Astrocyte of the cerebellum (primary cell): ENCODE measurements at places on chromosomes 12 and 14.

GRCh38 chr14:31465111-31465510 is 7.8 kb upstream of the DTD2 start:
- DNase-seq = no peak

- DNase-seq = no peak
These were observed 353.9 kb downstream of the PCNX1 start for GRCh38 chr14:71261206-71261605.

DNA sequence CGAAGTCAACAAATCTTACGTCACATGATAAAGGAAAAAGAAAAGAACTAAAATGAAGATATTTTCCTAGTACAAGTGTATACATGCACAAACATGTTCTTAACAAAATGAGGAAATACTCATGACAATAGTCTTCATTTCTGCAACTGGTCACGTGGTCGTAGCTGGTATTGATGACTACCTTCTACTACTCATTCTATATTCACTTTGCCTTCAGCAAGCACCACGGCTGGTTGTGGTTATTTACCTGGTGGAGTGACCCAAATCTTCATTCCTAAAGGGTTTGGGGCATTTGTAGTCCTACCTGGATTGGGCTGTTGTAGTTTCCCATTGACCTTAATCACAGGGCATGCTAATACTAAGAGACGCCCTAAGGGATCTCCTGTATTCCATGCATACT is 51.2 kb downstream of the FIGNL2 start:
- DNase-seq = no peak

DNA sequence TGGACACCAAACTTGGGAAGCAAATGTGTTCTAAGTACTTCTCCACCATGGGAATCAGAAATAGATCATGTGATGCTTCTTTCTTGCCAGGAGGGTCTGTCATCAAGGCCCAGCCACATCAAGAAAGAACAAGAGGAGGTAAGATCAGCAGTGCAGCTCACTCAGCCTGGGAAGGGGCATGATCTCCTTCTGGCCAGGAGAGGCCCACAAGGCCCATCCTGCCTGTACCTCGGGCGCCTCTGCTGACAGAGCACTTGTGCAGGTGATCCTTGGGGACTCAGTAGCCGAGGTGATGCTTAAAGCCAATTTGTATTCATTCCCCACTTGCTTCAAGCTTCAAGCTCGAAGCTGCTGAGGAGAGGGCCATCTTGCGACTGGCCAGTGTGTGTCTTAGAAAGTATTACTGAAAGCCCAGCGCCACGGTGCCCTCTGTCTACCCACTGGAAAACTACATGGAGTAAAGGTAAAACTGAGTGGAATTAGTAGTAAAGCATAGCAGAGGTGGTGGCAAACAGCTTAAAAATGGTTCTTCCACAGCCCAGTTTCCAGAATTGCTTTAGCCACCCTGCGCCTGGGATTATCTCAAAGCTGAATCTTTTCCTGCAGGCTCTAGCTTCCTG is 26.2 kb downstream of the RTRAF start:
- DNase-seq = no peak

DNA sequence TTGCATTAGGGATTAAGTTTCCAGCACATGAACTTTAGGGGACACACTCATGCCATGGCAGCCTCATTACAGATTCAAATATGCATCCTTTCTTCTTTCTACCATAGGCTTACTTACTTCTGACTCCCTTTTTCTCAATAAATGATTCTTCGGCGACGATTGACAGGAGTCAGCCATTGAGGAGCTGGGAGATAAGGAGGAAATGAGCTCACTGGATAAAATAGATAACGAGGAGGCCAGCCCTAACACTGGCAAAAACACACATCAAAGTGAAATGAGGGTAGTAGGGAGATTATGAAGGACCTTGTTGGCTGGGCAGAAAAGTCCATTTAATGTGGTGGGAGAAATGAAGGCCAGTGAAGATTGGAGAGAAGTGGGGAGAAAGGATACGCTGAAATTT is 172.2 kb downstream of the SLC41A2 start:
- no peak for DNase-seq

DNA sequence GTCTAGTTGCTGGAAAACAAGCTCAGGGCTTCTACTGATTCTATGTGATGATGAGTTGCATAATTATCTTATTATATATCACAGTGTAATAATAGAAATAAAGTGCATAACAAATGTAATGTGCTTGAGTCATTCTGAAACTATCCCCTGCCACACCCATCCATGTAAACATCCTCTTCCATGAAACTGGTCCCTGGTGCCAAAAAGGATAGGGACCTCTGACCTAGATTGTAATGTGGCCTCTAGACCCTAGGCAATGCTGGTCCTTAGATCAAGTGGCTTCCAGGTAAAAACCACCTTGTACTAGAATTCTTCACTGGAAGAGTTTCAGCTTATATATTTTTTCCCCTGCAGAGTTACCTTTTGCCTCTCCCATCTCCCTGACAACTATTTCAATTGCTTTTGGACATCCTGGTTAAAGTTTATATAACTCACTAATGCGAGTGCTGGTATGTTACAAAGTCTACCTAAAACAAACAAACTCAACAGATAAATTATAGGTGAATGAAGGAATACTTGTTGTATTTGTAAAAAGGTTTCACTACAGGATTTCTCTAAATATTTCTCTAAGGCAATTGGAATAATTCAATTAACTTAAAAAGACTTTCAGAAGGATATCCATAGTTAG is 462.5 kb downstream of the NAV3 start:
- DNase-seq = no peak

GRCh38 chr14:105146181-105146975 is 22.2 kb downstream of the JAG2 start:
- DNase-seq = no peak

DNA sequence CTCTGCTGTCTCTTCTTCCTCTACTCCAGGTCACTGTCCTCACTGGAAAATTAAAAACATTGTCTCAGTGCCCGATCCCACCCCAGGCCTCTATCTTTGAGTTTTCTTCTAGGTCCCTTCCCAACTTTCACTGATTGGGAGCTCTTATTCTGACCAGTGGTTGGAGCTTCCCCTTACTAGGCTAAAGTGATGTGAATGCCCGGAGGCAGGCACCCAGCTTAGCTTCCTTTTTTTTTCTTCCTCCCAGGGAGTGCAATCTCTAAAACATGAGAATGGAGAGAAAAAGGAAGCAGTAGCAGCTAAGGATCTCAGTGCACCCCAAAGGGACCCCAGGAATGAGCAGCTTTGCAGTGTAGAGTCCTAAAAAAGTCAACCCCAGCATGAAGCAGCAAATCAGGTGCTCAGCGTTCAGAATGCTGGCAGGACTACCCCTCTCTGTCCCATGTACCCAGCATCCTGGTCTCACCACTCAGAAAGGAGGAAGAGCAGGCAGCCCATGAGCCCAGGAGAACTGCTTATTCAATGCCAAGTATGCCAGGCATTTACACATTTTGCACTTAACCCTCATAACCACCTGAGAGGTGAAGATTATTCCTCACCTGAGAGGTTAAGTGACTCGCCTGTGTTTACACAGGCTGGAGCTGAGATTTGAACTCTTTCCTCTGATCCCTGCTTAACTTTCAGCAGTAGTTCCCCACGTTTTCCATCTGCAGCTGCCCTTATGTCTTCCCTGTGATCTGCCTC is 146.2 kb upstream of the PWP1 start:
- DNase-seq = no peak

- no peak for DNase-seq
These were observed 8.0 kb upstream of the KRT8 start for GRCh38 chr12:52912711-52913430.

DNA sequence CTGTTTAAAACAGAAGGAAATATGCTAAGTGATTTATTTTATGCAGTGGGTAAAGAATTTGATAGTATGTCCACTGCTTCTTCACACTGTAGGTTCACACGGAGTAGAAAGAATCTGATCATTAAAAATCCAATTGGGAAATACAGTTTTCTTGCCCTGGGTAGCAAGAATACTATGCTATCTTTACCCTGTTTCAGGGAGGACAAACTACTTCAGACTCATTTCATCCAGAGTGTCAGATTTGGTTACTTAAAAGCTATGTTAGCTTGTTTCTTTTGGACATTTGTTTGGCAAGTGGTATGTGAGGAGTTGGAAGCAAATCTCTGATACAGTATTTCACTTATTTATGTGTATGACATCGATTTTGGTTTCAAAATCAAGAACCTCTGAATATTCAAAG is 4.3 kb downstream of the FRS2 start:
- DNase-seq = no peak

DNA sequence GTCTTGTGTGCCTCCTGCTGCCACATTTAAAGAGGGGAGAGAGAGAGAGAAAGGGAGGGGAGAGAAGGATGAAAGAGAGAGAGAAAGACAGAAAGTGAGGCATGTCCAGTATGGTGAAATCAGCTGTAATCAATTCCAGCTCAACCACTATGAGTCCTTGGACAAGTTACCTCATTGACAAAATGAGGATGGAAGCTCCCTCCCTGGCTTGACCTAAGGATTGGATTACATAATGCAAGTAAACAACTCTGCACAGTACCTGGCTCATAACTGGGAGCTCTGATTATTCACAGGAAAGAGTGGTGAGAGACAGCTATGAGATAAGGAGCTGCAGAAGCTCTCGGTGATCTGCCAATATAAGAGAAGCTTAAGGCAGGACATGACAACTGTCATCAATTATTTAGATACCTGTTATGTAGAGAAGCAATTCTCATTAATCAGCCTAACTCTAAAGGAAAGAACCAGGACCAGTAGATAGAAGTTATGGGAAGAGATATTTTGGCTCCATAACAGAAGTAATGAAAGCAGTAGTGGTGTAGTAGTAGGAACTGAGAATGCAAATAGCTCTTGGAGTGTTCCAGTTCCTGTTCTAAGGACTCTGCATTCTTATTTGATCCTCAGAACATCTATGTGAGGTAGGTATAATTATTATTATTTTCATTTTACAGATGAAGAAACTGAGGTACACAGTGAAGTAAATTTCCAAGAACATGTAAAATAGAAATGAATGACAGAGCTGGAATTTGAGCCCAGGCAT is 791.6 kb downstream of the DIO2 start:
- no peak for DNase-seq

GRCh38 chr12:23564451-23565152 is 384.9 kb downstream of the SOX5 start:
- DNase-seq = no peak

- no peak for DNase-seq
These were observed 38.4 kb upstream of the FOXN3 start for GRCh38 chr14:89455412-89455811.

DNA sequence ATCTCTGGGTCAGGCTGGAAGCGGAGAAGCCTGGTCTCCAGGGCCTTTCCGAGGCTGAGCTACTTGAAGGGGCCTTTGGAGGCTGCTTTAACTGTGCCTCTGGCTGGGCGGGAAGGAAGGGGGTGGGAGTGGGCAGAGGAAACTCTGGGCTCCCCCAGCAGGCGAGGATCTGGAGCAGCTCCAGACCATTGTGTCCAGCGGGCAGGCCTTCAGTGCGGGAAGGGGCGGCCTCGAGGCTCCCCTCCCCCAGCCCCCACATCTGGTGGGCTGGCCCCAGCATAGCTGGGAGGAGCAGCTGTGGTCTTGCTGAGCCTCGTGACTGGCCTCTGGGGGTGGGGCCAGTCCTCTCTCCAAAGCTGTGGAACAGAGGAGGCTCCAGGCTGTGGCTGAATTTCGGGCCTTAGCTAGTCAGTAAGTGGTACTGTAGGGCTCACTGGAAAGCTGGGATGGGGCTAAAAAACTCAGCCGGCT is 3.4 kb downstream of the TAMALIN start:
- peak; percentile 55 for DNase-seq

DNA sequence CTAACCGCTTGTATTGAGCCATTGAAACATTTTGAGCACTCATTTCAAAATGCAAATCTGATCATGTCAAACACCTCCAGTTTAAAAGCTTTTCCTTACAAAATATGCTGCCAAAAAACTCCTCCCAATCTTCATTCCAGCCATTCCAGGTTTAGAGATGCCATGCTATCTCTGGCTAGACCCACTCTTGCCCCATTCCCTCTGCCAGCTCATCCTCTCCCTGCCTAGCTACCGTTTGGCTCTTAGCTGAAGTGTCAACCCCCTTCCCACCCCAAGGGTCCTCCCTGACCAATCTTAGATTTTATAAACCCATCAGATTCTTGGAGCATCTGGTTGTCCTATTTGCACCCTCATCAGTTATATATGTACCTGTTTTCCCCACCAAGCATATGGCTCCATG is 75.0 kb downstream of the SCAF11 start:
- DNase-seq = no peak

GRCh38 chr14:104928391-104929133 is 3.9 kb downstream of the PLD4 start:
- no peak for DNase-seq

- DNase-seq = no peak
These were observed 111.9 kb downstream of the LRFN5 start for GRCh38 chr14:41718477-41719166.

DNA sequence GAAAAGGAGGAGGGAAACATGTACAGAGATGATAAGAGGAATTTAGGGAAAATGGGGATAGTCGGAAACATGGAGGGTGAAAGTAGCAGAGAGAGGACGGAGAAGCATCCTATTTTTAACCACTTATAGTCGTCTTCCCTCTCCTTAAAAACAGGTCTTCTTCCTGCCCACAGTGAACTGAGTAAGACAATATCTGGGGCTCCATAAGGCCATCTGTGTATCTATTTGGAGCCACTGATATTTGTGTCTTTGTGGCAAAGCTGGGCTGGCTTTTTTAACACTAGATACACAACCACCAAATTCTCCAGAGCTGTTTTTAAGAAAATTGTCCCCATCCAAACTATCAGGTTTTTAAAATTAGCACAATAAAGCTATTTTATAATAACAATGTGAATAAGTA is 109.5 kb upstream of the RAP1B start:
- no peak for DNase-seq

GRCh38 chr12:116927244-116927940 is 16.6 kb downstream of the FBXW8 start:
- DNase-seq = no peak

GRCh38 chr12:89674326-89674942 is 34.2 kb downstream of the ATP2B1 start:
- DNase-seq = no peak

- DNase-seq = peak; percentile 48
These were observed 3.8 kb upstream of the SIVA1 start for GRCh38 chr14:104749111-104749649.

- no peak for DNase-seq
These were observed 613 bp downstream of the SRSF9 start for GRCh38 chr12:120468821-120469449.

DNA sequence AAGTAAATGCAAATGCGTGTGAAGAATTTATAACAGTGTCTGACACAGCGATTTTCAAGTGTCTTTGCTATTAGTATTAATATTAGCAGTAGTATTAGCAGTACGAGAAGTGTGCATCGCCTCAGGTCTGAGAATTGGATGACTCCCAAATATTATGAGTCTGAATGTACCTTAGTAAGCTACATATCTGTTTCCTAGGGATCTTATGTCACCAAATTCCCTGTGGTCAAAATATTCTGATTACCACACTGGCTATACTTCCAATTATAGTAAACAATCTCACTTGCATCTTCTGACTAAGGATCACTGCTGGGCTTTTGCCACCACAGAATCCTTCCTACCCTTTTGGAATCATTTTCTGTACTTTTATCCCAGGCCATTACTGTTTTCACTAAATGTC is 396.0 kb upstream of the MIS18BP1 start:
- DNase-seq = no peak

DNA sequence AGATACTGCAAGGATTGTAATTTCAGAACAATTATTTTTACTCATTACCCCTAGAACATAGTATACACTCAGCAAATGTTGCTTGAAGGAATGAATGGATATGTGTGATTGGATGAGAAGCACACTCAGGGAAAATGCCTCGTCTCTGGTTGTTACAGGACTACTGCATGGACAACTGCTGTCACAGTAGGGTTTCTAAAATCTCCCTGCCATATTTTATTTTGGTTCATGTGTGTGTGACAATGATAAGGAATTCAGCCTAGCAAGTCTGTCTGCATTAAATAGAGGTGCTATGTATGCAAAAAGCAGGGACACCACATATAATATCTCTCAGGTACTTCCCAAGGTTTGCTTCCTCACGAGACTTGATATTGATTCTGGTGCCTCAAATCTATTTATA is 1.4 kb downstream of the PTPRR start:
- DNase-seq = no peak
